ENCODE measurements at places on chromosomes 2 and 18. TPM values are rescaled to one million over a fixed set of nuclear protein-coding genes. Genes with fewer than 3 reads are reported as not detected.

- no peak for DNase-seq
These were observed 139.5 kb downstream of the RIF1 start for GRCh38 chr2:151549191-151549590.

The SIX2 gene
- 13.7 TPM for total RNA-seq

DNA sequence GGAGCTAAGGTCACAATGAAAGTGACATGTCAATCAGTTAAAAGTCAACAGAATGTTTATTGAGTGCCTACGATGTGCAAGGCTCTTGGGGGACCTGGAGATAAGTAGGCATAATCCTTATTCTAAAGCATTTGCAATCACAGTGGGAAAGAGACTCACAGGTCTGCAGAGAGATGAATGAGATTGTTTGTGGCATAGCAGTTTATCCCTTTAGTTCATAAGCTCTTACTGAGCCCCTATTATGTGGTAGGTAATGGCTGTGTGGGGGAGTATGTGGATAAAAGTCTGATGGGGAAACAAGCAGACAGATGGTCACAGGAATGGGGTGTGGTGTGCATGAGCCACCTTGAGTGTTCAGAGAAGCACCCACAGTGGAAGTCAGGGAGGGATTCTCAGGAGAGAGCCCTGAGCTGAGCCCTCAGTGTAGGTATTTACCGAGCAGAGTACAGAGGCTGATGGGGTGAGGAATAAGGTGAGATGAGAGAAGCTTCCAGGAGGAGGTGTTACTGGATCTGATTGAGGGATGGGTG lies 48.1 kb downstream of the EMILIN2 start:
- DNase-seq: no peak

The CNOT11 gene
- 28.5 TPM for total RNA-seq

- no peak for DNase-seq
These were observed 15.2 kb upstream of the RIF1 start for GRCh38 chr2:151394509-151394908.

The ANKRD30B gene
- 0.36 TPM for total RNA-seq

The ZSCAN30 gene
- 9.5 TPM for total RNA-seq

DNA sequence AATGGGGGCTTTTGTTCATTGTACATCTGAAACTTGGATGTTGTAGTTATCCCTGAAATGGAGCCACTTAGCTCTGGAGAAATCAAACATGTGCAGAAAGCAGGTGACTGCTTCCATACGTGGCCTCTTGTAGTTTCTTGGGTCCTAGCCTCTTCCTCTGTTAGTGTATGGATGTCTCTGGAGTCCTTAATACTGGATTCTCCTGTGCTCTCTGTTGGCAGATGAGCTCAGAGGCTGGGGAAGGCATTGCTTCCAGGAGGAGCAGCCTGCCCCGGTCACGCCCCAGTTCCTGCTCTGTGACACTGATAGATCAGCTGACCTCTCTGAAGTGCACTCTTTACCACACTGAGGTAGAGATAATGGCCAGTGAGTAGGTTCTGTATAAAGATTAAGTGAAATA lies 176.2 kb downstream of the LDLRAD4 start:
- no peak for DNase-seq

DNA sequence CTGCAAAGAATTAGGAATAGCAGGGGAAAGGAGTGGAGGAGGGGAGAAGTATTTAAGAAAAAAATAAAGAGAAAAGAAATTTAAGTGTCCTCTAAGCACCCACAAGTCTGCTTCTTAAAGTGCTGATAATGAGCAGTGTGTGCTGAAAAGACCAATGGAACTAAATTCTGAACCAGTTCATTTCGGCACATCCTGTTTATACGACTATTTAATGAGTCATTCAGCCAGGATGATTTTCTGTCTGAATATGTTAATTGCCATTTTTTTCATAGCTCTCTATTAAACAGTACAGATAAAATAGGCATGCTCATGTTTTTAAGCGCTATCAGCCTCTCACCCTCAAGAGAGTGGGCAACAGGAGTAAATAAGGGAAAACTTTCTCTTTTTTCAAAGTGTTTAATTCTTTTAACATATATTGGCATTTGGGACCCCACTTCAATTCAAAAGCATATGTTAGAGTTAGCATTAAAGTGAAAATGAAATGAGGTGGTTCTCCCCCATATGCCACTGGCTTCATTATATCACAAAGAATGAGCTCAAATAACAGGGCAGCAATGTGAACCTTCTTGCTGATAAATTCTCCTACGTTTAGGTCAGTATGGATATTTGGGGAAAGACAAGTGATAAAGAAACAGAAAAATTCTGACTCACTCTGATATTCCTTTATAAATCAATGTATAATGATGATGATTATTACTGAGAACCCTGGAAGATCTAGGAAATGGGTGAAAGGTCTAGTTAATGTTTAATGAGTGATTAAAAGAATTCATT lies 87.5 kb downstream of the TCF4 start:
- DNase-seq: no peak

The TWIST2 gene
- total RNA-seq: 141 TPM

GRCh38 chr2:44674473-44675284 lies 266.8 kb upstream of the SIX3 start:
- DNase-seq: no peak

The TFPI gene
- 223 TPM for total RNA-seq

The TRIM43 gene
- not detected for total RNA-seq

- no peak for DNase-seq
These were observed at the start of gene MSGN1 for GRCh38 chr2:17816396-17817245. Gene MSGN1 (plus strand): TSS chr2:17816460. CDS start chr2:17816519, 59 bp downstream.

The VWA3B gene
- total RNA-seq: not detected

The TUBB8B gene
- not detected for total RNA-seq

GRCh38 chr2:22842205-22842869 lies 542.6 kb upstream of the KLHL29 start:
- DNase-seq: no peak

GRCh38 chr2:205714058-205714776 lies 31.9 kb downstream of the NRP2 start:
- DNase-seq: no peak

DNA sequence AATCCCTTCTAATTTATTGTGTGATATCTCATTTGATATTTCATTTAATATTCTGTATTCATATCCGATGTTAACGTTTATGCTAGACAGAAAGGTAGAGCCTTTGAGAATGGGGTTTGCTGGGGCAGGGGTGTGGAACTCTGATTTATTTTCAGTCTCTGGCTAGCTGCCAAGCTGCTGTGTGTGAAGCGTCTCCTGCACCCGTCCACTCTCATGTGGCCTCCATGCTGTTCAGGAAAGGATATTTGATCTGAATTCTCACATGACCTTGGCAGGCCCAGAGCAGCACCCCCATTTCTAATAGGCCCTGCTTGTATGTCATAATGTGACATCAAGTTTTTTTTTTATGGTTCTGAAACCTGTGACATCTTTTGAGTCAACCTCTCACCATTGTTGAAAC lies 1.6 kb downstream of the IL1R1 start:
- DNase-seq: no peak

GRCh38 chr2:5677133-5677532 lies 15.1 kb upstream of the SOX11 start:
- DNase-seq: no peak

DNA sequence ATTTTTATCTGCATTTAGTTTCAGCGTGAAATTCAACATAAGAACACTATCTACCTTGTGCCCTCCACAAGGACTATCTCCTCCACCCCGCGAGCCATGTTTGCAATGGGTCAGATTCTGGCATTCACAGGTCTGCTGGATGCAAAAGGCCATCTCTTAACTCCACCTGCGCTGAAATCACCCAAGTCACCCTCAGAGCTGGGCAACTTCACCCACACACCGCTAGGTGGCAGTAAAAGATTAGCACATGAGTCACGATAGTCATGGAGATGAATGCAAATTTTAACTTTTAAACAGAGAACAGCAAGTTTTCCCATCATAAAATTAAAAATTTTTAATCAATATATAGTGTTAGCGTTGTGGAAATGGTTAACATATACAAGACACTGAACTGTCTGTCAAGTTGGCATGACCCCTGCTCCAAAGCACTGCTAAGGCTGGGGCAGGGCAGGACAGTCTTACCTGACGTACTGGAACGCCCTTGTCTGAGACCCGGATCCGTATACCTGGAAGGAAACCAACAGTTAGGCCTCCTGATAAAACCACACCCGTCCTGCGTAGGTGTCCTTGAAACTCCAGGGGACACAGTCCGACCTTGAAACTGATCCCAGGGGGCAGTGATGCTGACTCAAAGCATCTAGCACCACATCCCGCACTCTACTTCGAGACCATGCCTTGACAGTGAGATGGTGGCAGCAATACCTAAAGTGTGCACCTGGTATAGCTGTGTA lies 89.6 kb downstream of the UXS1 start:
- no peak for DNase-seq

- no peak for DNase-seq
These were observed at the start of gene ITGB6 for GRCh38 chr2:160199683-160200389. Gene ITGB6 (minus strand): TSS chr2:160200272. CDS start chr2:160200063, 209 bp downstream.

DNA sequence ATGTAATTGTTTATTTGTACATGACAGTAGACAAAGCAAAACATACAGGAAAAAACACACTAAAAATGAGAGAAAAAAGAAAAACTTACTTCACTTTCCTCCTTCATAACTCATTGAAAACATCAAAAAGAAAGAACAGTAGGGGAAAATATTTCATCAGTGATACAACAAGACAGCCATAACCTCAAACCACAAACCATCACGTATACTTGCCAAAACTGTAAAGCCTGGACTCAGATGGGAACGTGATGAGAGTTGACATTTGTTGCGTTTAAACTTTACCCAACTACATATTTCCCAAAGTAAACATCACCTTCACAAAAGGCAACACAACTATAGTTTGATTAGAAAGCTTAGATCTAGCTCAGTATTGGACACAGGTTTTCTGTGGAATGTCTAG lies 278.2 kb upstream of the COL3A1 start:
- no peak for DNase-seq

- no peak for DNase-seq
These were observed 19.1 kb downstream of the SMAD4 start for GRCh38 chr18:51049137-51049536.

DNA sequence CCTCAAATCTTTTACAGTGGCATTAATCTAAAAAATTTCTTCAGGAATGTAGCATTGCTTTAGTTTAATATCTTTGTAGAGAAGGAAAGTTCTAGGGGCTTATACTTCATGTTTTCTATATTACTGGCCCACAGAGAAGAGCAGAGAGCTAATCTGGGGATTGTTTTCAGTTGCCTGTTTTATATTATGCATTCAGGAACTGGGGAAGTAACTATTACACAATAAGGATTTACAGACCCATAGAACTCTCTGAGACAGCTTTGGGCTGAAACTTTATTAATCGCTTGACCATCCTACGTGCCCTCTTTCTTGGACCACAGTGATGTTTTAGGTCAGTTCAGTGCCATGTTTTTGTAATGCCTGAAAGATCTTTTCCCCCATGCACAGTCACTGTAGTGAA lies 29.9 kb downstream of the BIRC6 start:
- DNase-seq: no peak

DNA sequence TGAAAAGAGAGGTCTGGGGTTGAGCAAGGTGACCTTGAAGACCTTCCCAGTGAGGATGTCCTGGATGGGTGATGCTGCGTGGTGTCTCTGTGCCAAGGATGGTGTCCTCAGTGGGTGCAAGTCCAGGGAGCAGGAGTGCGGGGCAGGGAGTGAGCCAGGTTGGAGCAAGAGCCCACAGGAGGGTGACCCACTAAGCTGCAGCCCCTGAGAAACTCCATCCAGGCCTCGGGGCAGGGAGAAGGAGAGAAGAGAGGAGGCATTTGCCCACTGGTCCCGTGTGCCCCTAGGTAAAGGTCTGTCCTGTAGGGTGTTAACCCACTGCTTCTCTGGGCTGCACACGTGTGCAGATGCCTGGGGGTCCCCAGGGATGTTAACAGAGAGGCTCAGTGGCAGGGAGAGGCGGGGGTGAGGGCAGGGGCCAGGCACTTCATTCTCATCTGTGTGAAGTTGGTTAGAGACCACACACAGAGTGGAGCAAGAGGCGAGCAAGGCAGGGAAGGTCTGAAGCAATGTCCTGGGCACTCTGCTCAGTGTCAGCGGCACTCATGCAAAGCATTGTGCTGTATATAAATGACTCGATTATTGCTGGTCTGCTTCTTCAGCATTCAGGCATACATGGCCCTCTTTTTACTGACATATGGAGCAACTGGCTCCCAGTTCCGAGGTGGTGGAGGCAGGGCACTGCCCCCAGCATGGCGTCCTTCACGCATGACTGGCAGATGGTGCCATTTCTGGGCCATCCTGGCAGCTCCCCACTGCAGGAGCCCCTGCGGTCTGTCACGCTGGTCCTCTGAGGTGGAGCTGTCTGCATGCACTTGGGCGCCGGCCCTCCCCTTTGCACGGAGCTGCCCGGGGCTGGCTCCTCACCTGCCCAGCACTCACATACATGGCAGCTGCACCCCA lies 117.2 kb upstream of the HS6ST1 start:
- DNase-seq: no peak

The LRRC30 gene
- total RNA-seq: not detected

DNA sequence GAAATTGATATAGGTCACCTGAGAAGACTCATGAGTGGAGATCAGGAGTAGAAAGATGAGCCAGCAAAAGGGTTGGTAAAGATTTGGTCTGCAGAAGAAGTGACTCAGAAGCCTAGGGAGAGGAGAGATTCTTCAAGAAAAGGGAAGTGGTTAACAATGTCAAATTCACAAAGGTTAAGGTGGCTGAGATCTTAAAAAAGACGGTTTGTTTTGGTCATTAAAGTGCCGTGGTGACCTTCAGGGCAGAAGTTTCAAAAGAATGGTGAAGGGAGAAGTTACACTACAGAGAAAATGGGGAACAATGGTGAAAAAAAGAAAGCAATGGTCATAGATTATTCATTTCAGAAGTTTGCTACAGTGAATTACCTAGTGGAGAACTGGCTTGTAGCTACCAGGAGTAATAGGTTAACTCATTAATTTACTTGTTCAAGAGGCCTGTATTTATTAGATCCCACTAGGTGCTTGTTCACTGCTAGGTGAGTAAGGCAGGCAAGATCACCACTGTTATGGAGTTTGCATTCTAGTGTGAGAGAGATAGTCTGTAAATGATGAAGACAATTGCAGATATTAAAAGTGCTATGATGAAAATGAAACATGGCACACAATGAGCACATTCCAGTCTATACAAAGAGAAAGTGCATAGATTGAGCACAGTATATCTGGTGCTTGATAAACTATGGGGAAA lies 43.0 kb downstream of the FBXO48 start:
- DNase-seq: no peak

DNA sequence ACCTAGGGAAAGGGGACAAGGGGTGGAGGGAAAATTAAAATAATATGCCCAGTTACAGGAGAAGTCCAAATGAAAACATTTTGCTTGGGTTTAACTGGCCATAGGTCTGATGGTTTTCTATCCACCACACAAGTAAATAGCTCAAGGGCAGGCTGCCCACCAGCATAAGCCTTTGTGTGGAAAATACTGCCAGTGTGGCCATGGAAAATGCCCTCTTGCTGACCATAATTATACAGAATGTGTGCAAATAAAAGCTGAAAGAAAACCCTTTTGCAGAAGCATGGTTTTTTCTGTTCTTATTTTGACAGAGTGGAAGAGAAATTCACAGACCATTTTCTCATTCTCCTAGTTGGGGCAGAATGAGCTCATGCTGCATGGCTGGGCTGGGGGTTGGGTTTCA lies 111.3 kb upstream of the SIX2 start:
- DNase-seq: no peak

- no peak for DNase-seq
These were observed 181.1 kb upstream of the DPP10 start for GRCh38 chr2:114261366-114261765.

The CPO gene
- 0.48 TPM for total RNA-seq

GRCh38 chr2:169765523-169765922 lies 31.9 kb downstream of the KLHL23 start:
- no peak for DNase-seq

The EFHD1 gene
- 9.6 TPM for total RNA-seq

- DNase-seq: no peak
These were observed 77.0 kb upstream of the TACR1 start for GRCh38 chr2:75276093-75277029.

- DNase-seq: no peak
These were observed 38.4 kb upstream of the MRPL19 start for GRCh38 chr2:75607988-75608683.

The MC5R gene
- not detected for total RNA-seq
